ENCODE measurements at places on chromosomes 16 and 17.

- no peak for DNase-seq
Observed at GRCh38 chr17:42607769-42608168, 1.4 kb downstream of the RETREG3 start.

GRCh38 chr17:76716839-76717215 lies 6.1 kb upstream of the MXRA7 start:
- no peak for DNase-seq

DNA sequence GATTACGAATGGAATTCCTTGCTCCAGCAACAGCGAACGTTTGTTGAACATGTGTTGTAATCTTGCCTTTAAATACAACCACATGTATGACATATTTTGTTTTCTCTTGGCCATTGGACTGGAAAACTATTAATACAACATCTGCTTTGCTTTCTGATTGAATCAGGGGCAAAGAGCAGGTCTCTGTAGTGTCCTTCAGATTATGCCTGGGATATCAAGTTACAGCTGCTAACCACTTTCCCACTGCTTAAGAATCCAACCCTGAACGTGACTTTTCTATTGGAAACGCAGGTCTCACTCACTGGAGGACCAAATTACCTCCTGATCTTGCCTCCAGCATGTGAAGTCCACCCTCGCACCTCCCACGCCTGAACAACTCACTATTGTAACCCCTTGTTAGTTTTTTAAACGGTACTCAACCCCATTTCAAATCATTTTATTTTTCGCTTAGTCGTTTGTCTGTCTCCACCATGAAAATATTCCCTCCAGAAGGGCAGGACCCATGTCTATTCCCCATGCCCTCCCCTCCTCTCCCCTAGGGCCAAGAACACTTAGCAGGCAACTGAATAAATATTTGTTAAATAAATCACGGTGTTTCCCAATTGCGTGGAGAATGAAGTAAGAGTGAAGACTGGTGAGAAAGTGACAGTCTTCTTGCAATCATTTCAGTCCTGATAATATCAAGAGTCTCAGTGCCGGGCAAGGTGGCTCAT lies 57.4 kb upstream of the MRTFB start:
- DNase-seq, result no peak

DNA sequence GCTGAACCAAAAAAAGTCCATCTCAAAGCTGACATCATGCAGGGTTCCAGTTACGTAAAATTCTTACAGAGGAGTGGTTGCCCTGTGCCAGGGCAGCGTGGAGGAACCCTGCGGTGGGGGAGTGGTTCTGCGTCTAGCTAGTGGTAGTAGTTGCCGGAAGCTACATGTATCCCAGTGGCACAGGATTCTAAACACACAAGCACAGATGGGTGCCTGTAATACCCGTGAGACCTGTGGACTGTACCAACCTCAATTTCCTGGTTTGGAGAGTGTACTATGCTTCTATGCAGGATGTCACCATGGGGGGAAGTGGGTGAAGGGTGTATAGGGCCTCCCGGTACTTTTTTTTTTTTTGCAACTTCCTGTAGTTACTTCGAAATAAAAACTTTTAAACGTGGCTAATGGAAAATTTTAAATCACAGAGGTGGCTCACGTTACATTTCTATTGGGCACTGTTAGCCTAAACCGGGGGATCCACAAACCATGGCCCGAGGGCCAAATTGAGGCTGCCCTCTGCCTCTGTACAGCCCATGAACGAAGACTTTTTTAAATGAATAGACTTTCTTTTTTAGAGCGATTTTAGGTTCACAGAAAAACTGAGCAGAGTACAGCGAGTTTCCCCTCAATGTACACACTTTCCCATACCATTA lies 38.5 kb downstream of the TBC1D16 start:
- DNase-seq, result no peak

GRCh38 chr17:36592316-36592715 lies 637 bp downstream of the DHRS11 start:
- no peak for DNase-seq

DNA sequence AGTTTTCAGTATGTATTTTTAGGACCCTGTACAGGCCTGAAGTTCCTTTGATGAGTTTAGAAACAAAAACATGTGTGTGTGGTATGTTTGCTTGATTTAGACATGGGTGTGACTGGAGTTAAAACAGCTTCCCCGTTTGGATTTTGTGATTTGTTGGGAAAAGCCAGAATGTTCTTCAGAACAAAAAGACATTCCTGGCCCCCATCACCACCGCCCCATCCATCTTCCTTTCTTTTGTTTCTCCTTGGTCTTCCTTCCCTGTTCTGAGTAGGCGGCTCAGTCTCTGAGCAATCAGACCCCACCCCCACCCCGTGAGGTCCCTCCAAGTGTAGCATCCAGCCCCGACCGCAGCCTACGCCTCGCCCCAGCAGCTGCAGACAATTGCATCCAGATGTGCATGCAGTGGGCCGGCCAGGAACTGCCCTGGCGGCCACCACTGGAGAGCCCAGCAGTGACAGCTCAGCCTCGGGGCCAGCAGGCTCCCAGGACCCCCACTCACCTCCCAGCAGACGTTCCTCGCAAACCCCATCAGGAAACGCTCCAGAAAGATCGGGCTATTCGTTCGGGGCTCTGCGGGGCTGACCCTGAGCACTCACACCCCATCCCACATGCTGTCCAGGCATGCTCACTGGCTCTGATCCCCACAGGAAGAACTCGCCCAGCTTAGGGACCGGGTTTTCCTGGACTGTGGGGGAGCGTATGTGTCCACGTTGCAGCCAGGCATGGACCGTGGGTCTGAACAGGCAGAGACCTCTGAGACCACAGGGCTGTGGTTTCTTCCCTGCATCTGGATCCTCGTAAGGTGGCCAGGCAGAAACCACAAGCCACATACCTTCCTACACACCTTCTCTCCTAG lies 99.8 kb upstream of the CDH5 start:
- DNase-seq, result no peak
